Pulmonary artery endothelial cell (primary cell): ENCODE measurements at places on chromosomes 11 and 22. TPM values are rescaled to one million over a fixed set of nuclear protein-coding genes. Genes with fewer than 3 reads are reported as not detected.
A peak's percentile ranks its signal among the peaks of the same experiment; 100 is the strongest.

GRCh38 chr22:50600538-50600937 lies at the start of gene MAPK8IP2:
TSS of gene MAPK8IP2 (plus strand) at chr22:50600793. CDS start at chr22:50600819, 26 bp downstream.
- DNase-seq = no peak

The CSF2RB gene
- total RNA-seq = 8.9 and 12.1 TPM in 2 replicates

DNA sequence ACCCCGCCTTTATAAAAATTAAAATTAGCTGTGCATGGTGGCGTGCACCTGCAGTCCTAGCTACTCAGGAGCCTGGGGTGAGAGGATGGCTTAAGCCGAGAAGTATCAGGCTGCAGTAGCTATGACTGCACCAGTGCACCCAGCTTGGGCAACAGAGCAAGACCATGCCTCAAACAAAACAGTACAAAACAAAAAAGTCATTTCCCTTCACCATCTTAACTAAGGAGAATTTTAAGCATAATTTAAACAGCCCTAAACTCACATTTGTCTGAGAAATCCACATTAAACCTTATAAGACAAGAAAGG lies 23.3 kb upstream of the TFIP11 start:
- no peak for DNase-seq

DNA sequence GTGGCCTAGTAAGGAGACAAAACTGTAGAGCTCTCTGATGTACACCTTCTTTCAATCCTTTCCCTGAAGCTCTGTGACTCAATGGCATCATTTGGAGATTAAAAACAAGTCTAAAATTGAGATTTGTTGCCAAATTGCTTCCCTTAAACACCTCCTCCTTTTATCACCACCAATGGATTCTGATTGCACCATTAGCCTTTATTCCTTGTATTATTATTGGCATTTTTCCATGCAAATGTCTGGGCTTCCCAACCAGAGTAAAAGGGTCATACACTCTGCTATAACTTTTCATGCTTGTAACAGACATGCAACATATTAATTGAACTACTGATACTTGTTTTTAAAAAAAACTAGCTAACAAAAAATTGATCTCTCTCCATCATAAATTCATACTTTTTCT lies 124.2 kb downstream of the CCDC34 start:
- no peak for DNase-seq

- peak; percentile 43 for DNase-seq
These were observed 42.0 kb downstream of the FAM83F start for GRCh38 chr22:40036591-40037225.

- no peak for DNase-seq
These were observed 70.0 kb downstream of the NAT10 start for GRCh38 chr11:34175284-34176019.

DNA sequence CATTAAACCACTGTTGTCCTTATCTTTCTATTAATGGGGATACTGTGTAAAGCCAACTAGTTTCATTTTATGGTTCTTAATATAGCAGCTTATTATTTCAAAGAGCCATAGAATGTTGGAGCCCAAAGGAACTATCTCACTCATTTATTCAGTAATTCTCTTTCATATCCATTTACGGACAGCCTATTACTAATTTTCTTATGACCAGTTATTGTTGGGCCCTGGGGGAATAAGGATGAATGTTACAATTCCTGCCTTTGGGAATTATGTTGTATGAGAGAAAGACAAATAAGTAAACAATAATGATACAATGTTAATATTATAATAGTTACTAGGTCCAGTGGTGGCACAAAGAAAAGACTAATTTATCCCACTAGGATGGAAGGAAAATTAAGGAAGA lies 52.4 kb downstream of the AAMDC start:
- DNase-seq = no peak

DNA sequence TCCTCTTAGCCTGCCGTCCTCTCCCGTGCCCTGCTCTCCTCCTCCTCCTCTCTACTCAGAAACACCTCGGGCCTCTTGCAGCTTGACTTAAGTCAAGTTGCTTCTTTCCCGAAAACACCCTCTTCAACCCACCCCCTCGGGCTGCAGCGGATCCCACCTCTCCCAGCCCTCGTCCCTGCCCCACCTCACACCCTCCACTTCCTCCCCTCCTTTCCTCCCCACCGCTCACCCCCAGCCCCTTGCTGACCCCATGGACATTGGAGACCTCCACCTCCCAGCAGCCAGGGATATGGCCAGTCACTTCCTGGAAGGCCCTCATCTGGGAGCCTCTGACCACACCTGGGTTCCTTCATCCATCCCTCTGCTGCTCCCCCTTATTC lies 8.5 kb upstream of the CYTH4 start:
- no peak for DNase-seq

- no peak for DNase-seq
These were observed 127.6 kb upstream of the C11orf58 start for GRCh38 chr11:16610738-16611388.
